Stimulated activated CD4-positive, alpha-beta T cell treated with anti-CD3 and anti-CD28 coated beads, Interleukin-15, amount 100 ng/mL, for 1 hour (primary cell): ENCODE measurements at places on chromosomes 1 and 21.

DNA sequence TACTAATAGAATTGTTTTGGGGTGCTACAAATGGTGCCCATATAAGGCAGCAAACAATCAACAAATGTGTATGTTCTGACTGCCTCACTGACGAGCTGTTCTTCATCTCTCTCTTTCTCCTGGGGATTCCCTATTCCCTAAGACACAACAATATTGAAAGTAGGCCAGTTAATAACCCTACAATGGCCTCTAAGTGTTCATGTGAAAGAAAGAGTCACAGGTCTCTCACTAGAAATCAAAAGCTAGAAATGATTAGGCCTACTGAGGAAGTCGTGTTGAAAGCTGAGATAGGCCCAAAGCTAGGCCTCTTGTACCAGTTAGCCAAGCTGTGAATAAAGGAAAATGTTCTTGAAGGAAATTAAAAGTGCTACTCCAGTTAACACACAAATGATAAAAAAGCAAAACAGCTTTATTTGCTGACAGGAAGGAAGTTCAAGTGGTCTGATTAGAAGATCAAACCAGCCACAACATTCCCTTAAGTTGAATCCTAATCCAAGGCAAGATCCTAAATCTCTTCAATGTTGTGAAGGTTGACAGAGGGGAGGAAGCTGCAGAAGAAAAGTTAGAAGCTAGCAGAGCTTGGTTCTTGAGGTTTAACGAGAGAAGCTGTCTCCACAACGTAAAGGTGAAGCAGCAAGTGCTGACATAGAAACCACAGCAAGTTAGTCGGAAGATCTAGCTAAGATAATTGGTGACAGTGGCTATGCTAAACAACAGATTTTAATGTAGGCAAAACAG is 26.3 kb downstream of the ATP2B4 start:
- DNase-seq, result no peak

DNA sequence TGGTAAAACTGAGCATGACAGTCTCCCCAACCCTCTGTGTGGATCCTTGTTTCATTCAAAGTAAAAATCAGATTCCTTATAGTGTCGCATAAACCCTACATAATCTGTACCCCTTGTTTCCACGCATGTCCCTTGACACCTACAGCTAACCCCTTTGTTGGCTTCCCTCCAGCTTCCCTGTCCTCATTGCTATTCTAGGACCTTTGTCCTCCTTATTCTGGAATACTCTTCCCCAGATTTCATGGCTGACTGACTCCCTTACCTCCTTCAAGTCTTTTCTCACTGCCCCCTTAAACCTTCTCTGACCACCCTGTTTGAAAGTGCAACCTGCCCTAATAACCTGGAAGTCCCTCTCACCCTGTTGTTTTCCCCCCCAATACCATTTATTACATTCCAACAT is 4.0 kb downstream of the RNF11 start:
- DNase-seq, result no peak

DNA sequence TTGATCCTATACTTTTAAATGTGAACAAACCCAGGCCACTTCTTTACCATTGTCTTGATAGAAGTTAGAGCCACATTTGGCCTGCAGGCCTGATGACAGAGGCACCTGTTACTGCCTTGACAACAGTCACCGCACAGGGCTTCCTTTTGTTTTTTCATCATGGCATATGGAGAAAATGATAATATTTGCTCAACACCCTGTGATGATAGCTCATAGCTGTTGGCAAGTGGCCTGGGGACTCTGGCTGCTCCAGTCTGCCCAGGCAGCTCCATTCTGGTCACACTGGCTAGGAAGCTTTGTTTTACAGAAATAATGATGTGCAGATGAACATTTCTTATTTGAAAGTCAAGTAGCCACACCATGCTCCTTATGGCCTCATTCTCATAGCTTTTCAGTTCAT is 89.6 kb upstream of the GPR88 start:
- DNase-seq, result no peak

DNA sequence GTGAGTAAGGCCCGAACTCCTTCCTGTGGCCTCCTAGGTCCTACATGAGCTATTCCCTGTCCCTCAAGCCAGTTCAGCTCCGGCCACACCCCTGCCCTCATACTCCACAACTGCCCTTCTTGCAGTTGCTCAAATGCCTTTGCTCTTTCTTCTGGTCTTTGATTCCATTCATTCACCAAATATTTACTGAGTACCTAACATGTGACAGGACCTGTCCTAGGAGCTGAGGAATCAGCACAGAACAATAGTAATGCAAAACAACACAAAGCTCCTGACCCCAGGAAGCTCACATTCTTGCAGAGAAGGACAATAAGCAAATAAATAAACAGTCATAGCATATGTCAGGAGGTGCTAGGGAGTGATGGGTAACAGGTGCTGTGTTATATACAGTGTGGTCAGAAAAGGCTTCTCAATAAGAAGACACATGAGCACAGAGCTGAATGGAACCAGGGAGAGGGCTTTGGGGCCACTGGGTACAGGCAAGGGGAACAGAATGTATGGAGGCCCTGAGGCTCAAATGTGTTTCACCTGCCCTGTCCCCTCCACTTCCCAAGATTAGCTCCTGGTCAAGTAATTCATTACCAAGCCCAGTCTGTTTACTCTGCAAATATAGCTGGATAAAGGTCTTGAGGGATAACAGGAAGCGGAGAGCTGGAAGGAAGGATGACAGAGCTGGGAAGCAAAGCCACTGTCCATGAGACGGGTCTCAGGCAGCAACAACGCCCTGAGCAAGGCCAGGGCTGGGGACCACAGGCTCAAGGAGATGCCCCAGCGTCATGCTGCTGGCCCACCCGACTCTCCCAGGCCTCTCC is 145.1 kb downstream of the CSMD2 start:
- no peak for DNase-seq

- no peak for DNase-seq
Observed at GRCh38 chr1:168734946-168735345, 5.9 kb upstream of the DPT start.

DNA sequence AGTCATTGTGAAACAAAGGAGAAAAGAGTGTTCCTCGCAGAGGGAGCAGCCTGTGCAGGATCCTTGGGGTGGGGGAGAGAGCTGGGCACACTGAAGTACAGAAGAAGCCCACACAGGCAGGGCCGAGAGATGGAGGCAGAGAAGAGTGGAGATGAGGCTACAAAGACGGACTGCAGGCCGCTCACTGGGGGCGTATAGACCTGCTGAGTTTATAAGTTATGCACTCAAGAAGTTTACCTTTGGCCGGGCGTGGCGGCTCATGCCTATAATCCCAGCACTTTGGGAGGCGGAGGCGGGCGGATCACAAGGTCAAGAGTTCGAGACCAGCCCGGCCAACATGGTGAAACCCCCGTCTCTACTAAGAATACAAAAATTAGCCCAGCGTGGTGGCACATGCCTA is 7.6 kb upstream of the SLAMF9 start:
- no peak for DNase-seq

GRCh38 chr1:19797827-19798226 is 1.9 kb downstream of the TMCO4 start:
- DNase-seq, result no peak

DNA sequence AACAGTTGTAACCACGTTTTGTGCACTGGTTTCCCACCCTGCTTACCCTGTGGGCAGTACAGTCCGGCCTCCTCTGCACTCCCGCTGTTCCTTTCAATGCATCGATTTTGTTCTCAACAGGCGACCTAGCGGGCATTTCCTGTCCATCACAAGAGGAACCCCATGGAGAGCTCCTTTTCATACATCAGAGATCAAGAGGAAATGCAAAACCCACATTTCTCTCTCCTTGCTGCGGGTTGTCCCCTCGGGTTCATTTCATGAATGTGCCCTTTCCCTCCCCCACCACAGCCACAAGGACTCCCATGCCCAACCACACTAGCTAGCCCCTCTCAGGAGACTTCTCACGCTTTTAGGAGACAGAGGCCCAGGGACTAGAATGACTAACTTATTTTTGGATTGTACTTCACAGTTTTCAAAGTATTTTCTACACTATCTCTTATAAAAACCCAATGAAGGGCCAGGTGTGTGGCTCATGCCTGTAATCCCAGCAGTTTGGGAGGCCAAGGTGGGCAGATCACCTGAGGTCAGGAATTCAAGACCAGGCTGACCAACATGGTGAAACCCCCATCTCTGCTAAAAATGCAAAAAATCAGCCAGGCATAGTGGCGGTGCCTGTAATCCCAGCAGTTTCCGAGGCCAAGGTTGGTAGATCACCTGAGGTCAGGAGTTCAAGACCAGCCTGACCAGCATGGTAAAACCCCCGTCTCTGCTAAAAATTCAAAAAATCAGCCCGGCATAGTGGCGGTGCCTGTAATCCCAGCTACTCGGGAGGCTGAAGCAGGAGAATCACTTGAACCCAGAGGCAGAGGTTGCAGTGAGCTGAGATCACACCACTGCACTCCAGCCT is 18.4 kb downstream of the ATP1A4 start:
- no peak for DNase-seq

- DNase-seq, result no peak
Observed at GRCh38 chr1:41863718-41864117, 55.0 kb downstream of the HIVEP3 start.

DNA sequence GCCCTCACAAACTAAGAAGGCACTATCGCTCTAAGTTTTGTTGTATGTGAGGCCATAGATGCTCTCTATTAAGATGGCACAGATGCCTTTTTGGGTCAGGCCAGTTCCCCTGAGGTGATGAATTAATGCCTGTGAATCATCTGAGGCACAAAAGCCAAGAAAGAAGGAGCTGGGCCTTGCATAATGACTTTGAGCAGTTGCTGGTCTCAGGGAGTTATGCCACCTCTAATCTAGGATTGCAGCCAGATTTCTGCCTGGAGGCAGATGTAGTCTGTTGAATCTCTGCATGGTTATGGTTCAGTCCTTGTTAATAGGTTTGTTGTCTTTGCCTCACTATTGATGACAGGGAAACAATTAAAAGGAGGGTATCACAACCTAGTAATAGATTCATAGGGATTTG is 168.1 kb upstream of the CHRM3 start:
- DNase-seq, result no peak

GRCh38 chr1:8004113-8004802 is 21.9 kb downstream of the ERRFI1 start:
- no peak for DNase-seq

DNA sequence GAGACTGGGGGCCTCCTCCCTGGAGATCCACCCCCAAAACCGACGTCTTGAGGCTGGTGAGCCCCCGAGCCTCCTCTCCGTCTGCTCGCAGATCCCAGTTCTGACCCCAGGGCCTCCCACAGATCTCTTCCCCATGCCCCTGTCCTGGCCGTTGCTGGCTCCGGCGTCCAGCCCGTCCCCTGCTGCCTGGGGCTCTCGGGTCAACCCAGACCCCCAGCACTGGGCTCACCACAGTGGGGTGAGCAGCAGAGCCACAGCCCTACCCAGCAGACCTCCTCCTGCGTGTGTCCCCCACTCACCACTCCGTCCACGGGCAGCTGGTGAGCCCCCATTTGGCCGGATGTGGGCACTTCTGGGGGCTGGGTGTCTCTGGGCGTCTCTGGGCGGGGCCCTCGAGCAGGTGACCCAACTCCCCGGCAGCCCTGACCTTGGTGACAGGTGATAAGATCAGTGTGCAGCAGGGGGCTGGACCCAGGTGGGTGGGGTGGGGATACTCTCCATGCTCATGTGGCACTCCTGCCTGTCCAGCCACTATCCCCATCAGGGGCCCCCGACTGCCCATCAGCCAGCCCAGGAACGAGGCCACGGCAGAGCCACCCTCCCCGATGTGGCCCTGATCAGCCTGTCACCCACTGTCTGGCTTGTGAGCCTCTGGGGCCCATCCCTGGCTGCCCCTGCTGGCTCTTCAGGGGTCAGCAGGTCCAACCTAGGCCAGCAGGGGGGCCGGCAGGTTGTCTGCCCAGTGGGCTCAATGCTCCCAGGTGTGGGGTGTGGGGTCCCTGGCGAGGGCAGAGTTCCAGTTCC is 709 bp downstream of the TNFRSF14 start:
- no peak for DNase-seq

GRCh38 chr1:111639602-111640198 is 20.1 kb downstream of the RAP1A start:
- no peak for DNase-seq

- DNase-seq, result no peak
Observed at GRCh38 chr1:33089457-33089856, 8.5 kb downstream of the AZIN2 start.

GRCh38 chr1:226738995-226739695 is at the start of gene ITPKB:
ITPKB (minus strand) TSS chr1:226739282; CDS start chr1:226737458, 1,824 bp downstream.
- DNase-seq, result no peak

DNA sequence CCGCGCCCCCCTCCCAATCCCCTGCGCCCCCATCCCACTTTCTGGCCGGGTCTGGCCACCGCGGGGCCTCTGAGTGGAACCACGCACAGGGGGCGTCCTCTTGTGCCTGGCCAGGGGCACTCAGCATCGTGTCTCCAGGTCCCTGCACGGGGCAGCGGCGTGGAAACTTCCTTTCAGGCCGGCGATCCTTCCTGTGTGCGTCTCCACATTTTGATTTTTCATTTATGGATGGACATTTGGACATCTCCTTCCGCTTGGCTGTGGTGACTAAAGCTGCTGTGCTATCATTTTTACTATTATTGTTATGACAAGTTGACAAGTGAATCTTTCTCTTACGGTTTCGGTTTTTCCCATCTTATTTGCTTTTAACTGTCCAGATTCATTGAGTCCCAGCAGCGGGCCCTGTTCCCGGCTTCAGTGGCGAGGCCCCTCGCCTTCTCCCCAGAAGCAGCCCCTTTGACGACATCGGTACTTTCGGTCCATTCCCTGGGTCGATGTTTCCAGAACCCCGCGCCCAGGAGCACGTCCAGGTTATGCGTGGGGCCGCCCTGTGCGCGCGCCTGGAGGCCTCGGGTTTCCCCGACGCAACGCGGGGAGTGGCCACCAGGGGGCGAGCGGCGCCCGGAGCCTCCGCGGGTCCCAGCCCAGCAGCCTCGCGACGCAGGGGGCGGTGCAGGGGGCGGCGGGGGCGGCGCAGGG is 12.4 kb upstream of the SLC19A1 start:
- DNase-seq, result peak; percentile 84

- DNase-seq, result no peak
Observed at GRCh38 chr1:230191855-230192254, 124.8 kb downstream of the GALNT2 start.

DNA sequence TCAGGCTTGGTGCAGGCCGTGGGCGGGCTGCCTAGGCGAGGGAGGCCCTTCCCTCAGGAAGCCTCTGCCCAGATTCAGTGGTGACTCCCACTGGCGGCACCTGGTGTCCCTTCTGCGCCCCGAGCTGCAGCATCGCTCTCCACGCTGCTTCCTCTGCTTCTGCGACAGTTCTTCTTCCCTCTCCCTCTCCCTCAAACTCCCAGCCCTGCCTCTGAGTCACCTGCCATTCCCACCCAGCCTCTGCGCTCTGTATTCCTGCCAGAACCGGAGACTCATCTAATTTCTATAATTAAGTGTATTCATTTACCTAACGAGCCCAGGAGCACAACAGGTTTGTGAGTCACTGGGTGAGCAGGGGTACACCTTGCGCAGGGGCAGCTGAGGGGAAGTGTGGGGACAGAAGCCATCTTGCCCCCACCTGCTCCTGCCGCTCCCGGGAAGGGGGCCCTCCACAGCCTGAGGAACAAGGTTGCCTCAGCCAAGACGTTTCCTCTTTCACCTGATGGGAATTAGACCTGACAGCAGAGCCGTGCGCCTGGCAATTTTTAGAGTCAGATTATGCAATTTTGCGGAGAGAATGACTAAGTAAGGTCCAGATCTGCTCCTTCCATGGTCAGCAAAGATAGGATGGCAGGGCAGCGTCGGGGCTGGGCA is 19.4 kb downstream of the KCNC4 start:
- DNase-seq, result no peak
